ENCODE measurements at places on chromosomes 3 and 15.

- no peak for DNase-seq
Measured at GRCh38 chr15:71349736-71350526, 234.7 kb downstream of the THSD4 start.

GRCh38 chr3:187822402-187822801 is 77.1 kb upstream of the BCL6 start:
- no peak for DNase-seq

DNA sequence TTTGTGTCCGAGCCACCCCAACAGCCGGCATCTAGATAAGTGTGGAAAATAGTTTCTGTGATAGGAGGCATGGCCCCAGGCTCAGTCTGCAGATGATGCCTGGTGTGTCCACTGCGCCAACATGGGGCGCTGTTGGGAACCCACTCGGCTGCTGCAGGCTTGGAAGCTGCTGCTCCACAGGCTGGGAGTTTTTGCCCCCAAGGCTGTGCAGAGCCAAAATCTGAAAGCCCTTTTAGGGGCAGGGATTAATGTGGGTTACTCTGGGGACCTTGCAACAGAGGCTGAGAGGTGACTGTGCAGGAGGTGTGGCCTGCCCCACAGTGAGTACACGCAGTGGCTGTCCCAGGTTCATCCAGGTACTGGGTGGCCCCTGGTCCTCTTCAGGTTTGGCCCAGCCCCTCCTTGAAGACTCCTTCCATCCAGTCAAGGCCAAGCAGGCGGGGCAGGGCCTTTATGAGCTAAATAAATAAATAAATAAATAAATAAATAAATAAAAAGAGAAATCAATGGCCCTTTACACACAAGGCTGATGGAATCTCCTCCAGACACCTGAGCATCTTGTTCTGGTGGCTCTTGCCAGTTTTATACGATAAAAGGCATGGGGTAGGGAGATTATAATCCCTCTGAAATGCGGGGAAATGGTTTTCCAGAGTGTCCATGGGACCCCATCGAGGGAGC is 73.8 kb downstream of the AAGAB start:
- peak; percentile 30 for DNase-seq

- no peak for DNase-seq
Measured at GRCh38 chr3:82262193-82262592, 500.7 kb upstream of the GBE1 start.

DNA sequence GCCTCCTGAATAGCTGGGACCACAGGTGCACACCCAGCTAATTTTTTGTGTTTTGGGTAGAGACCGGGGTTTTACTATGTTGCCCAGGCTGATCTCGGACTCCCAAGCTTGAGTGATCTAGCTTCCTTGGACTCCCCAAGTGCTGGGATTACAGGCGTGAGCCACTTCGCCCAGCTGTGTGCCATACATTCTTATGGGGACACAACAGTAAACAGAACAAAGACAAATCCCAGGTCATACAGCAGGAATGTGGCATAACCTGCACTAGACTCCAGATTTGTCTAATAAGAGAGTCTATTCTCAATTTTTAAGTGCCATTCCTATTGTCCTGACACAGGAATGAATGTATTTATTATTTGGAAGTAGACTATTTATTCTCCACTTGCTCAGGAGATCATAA is 17.6 kb downstream of the ARL6IP5 start:
- DNase-seq: no peak

All from neural progenitor cell (in vitro differentiated cells).